ENCODE measurements at places on chromosomes 1 and 21.

GRCh38 chr21:45001134-45002095 is 61.6 kb downstream of the SLX9 start:
- DNase-seq, result no peak

DNA sequence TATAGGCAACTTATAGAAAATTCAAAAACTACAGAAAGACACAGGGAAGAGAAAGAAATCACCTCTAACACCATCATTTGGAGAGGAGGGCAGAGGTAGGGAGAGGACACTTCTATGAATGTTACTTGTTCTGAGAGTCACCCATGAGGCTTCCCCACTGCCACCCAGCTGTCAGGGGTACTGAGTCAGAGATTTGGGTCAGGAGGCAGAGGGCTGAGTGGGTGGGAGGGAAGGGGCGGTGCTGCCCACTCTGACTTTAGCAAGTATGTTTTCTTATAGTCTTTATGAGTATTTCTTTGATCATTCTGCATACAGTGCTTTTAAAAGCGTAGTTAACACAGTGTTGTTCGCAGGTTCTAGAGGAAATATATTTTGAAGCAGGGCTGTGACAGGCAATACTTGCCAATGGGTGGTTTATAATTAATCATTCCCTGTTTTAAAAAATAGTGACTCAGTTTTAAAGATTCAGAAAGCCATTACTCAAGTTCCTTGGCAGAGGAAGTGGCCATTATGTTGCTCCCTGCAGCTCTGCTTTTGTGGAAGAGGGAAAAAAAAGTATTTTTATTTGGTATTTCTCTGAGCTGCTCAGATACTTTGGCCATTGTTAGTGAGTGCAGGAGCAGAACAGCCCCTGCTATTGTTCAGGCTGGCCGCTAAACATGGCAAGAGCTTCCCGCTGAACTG is 18.3 kb downstream of the IL6R start:
- no peak for DNase-seq

DNA sequence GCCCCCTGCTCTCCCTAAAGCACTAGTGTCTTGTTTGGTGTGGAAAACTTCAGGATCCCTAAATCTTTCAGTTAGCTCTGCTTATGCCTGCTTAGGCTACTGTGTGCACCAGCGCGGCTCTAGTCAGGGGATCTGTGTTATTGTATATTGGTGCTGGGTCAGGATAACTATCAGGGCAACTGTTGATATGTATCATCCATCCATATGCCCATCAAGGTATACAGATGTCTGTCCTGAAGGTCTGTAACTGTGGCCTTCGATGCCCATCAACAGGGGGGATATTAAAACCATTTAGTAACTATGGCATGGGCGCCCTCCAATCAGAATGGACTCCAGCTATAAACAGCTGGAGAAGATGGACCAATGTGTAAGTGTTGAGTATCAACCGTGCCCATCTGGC is 12.4 kb downstream of the NT5C1A start:
- DNase-seq, result no peak

- no peak for DNase-seq
These were observed 108.8 kb downstream of the UBR4 start for GRCh38 chr1:19101244-19101643.

DNA sequence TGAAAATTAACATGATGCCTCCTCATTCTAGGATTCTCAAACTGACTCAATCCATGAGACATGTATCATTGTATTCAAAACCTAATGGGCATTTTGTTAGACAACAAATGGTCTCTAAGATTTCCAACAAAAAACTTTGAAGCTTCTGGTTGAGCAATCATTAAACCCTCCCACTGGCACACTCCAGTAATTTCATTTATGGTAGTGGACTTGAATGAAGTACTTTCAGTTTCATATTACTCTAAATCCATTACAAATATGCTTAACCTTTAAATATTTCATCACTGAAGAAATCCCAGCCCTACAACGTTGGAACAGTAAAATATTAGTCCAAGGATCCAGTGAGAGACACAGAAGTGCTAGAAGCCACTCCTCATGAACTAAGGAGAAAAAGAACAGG is 43.5 kb downstream of the GBP6 start:
- no peak for DNase-seq

GRCh38 chr1:205438213-205439158 is 16.6 kb upstream of the LEMD1 start:
- DNase-seq, result peak; percentile 58

- DNase-seq, result no peak
These were observed 16.9 kb upstream of the COL11A1 start for GRCh38 chr1:103125219-103125618.

GRCh38 chr1:181821701-181822100 is 239.8 kb downstream of the ZNF648 start:
- no peak for DNase-seq

- no peak for DNase-seq
These were observed 27.3 kb upstream of the ZNF496 start for GRCh38 chr1:247358920-247359319.

DNA sequence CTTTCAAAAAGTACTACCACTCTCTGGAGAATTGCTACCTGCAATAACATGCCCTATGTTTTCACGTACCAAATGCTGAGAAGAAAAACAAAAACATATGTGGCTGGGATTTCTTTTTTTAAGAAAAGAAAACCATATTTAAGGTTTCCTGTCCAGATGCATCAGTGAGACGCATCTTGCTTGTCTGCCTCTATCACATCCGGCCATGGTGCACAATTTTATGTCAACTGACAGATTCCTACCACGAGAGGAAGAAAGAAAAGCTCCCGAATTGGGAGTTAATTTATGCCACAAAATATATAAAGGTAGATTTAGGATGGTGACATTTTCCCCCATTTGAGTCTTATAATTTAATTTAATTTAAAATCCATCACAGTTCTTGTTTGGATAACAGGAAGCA is 62.3 kb upstream of the COL24A1 start:
- no peak for DNase-seq

- peak; percentile 51 for DNase-seq
These were observed at the start of gene VCAM1 for GRCh38 chr1:100719490-100719889. VCAM1 (plus strand) TSS chr1:100719742; CDS start chr1:100719861, 119 bp downstream.
